MV-4-11 (cell line): ENCODE measurements at places on chromosomes 16 and 17.

DNA sequence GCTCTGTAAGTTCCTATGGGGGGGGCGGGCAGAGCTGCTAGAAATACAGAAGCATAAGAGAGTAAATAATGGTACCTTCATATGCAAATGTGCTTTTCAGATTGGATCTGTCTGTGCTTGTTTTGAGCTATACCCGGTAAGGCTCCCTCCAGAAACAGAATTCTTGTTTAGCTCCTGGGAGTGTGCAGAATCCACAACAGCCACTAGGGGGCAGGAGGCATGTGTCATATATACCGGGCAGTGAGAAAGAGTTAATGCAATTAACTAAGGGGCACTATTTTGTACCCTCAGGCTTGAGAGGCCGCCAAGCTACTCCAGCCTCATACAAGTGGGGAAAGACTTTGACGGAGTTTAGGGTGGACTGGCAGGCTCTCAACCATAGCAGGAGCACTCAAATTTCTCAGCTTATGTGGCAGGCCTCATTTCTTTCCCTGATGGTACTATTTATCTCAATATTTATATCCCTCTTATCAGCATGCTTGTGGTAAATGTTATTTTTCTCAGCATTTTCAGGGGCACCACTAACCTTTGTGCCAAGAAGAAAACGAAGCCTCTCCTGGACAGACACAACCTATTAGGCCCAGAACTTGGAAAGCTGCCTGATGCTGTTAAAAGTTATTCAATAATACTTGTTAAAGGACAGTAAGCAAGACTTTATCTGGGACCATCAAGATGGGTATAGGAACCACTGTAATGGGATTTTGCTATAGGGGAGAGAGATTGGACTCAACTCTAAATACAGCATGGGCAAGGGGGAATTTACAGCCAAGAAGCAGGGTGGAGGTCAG is 10.7 kb upstream of the CENPV start:
- peak; percentile 48 for DNase-seq

- no peak for DNase-seq
Observed at GRCh38 chr16:57301126-57301817, 16.8 kb upstream of the PLLP start.

- peak; percentile 84 for DNase-seq
Observed at GRCh38 chr16:68257906-68258800, 6.2 kb upstream of the SLC7A6 start.

DNA sequence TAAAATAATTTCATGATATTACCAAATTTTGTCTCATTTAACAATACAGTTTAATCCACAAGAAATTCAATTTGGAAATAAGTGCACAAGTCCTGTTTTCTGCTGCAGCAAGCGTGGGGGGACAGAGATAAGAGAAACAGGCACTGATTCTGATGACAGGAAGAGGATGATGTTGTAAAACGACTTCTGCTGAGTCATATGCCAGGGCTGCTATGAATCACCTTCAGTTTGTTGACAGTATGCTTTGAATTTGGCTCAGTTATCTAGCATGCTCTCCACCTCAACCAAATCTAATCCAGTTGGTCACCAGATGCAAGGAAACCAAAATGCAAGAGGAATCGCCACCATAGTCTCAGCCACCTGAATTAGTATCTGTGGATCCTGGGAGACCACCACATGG is 244.1 kb upstream of the MON1B start:
- peak; percentile 2 for DNase-seq

GRCh38 chr16:82623241-82623640 is 3.5 kb upstream of the CDH13 start:
- DNase-seq, result no peak

- peak; percentile 59 for DNase-seq
Observed at GRCh38 chr17:410543-411401, 58.2 kb upstream of the RPH3AL start.

- DNase-seq, result no peak
Observed at GRCh38 chr16:11291091-11291703, 10.1 kb upstream of the PRM1 start.

DNA sequence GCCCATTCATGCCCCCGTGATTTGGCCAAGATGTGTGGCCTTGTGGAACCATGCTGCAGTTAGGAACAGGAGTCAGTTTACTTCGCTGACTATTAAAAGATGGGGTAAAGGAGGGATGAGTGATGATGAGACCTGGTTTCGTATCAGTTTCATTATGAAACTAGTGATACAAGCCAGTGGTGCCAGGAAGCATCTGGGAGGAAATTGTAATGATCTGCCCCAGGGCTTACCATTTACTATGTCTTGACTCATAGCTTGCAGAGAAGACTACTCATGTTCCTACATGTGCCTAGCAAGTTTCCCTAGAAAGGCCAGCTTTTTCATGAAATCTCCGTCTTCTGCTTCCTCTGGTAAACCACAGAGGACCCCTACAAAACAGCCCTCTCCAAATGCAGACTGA is 23.2 kb downstream of the CDH3 start:
- peak; percentile 95 for DNase-seq

DNA sequence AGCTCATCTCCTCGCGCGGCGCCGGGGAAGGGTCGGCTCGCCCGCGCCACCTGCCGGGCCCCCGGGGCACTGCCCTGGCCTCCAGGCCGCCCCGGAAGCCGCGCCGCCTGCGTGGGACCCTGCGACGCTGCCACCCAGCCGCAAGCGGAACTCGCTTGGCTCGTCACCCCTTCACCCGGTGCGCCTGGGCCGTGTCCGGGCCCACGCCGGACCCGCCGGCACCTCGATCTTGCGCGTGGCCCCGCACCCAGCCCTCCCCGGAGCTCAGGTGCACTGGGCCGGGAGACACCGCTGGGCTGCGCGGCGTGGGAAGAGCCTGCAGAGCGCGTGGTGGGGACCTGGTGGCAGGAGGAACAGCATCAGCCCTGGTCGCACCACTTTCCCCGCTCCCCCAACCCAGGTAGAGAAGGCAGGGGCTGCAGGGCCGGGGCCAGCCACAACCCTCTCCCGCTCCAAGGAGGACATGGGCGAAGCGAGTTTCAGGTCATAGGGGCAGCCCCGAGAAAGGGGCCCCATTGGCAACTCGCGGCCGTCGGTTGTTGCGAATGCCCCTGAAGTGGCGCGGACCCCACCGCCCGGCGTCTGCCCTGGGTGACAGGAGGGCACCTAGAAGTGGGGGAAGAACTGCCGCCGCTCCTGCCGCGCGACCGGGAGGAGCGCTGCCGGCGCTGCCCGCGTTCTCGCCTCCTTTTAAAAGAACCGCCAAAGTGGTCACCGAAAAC is 363 bp upstream of the MIF4GD start:
- DNase-seq, result peak; percentile 73

DNA sequence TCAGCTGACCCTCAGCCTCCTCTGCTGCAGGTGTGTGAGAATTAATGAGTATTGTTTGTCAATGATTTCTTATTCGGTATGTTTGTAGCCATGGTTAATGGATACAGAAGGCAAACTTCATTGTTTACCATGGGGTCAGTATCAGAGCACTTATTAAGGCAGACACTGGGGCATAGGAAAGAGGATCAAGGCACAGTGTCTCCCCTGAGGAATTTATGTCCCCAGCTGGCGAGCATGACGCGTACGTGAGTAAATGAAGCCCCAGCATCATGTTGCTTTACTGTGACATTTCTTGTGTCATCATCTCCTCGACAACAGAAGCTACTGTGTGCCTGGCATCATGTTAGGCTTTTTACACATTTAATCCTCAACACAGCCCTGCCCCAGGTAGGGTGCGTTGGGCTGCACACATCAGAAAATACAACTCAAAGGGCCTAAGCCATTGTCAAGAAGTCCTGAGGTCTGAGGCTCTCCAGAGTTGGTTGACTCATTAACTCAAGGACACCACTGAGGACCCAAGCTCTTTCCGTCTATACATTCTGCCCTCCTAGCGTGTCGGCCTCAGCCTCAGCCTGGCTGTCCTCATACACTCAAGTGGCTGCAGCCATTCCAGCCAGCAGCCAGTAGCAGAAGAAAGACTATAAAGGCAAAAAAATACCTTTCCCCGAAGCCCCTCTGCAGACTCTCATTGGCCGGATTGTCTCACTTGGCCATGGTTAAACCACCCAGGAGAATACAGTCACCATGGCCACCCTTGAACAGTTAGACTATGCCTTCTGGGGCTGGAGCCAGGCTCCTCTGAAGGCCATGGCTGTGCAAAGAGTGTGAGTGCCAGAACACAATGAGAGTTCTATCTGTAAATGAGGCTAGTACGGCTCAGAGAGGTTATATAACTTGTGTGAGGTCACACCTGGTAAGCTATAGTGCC is 13.9 kb upstream of the ZCCHC14 start:
- no peak for DNase-seq

DNA sequence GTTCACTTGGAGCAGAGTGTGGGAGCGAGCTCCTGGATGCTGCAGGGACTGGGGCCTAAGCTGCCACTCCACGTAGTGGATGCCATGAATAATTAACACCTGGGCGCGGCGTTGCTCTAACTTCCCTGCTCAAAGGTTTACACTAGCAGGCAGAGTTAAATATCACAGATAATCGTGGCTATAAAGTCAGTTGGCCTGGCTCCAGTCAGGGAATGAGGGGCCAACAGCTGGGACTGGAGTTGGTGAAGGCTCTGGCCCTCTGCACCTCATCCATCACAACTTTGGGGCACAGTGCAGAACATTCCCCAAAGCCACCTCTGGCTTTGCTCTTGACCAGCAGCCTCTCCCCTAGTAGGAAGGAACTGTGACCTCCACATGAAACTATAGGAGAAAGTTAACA is 10.9 kb downstream of the HOXB4 start:
- no peak for DNase-seq

DNA sequence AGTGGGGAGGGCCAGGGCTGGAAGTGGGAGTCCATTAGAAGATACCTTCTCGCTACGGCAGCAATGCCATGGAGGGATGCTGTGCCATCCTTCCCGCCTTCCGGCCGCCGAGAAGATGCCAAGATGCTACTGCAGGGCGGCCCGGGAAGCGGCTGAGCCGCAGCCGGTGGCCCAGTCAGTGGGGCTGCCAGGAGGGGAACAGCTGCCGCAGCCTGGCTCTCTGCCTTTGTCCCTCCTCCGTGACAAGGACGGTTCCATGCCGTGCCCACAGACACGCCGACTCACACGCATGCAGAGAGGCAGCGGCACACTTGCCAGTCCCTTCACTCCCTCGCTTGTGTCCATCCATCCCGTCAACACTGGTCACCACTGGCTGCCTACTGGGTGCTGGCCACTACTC is 20.2 kb upstream of the NCBP3 start:
- no peak for DNase-seq

DNA sequence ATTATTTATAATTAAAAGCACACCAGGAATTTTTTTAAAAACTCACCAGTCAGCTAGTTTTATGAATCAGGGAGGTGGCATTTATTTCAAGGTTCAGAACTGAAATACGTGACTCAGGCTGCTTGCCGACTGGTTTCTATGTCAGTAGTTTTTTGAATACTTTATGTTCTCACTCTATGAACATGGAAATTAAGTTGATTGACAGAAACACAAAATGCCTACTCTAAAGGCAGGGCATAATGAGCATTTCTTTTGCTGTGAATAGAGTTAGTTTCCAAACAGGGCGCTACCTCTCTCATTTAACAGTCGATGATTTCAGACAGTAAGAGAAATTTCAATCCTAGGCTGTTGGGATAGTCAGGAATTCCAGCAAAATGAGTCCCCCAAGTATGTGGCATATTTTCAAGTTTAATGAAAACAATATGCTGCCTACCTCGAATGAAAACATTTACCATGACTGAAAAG is 6.7 kb downstream of the HS3ST3B1 start:
- no peak for DNase-seq

GRCh38 chr17:82936768-82937171 is 96.9 kb upstream of the ZNF750 start:
- no peak for DNase-seq

GRCh38 chr16:4525634-4526277 is 12.8 kb downstream of the CDIP1 start:
- DNase-seq, result no peak

GRCh38 chr17:78912082-78912481 is 9.1 kb upstream of the CEP295NL start:
- DNase-seq, result peak; percentile 62

GRCh38 chr16:11101695-11102522 is 154.1 kb downstream of the SOCS1 start:
- no peak for DNase-seq

DNA sequence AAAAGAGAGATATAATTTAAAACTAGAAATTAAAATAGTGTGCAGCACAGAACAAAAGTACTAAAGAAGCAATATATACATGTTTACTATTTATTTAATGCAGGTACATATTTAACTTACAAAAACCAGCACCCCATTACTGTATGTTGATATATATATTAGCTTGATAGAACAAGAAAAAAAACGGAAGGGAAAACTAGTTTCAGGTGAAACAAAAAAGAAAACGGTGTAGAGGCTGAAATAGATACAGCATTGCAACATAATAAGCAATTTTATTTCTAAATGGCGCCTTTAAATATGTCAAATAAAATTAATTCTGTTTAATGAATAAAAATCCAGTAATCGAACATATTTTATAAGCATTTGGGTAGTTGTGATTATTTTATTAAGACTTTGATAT is 3.9 kb downstream of the HNF1B start:
- DNase-seq, result no peak

GRCh38 chr17:58265902-58266875 is 14.5 kb downstream of the MPO start:
- DNase-seq, result no peak

DNA sequence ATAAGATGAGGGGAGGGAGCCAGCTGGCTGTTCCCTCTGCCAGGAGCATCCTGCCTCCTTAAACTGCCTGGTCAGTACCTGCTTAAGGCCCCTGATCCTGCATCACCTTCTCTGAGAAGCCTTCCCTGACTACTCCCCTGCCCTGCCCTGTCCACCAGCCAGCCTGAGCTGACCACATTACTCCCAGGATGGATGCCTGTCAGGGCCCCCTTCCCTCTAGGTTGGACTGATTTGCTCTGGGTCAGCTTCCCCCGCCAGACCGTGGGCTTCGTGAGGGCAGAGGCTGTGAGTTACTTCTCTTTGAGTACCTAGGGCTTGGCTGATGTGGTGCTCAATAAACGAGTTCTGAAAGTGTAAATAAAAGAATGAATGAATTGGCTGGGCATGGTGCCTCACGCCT is 63.3 kb downstream of the WSB1 start:
- no peak for DNase-seq

- DNase-seq, result peak; percentile 55
Observed at GRCh38 chr17:51128076-51128475, 7.4 kb upstream of the SPAG9 start.

DNA sequence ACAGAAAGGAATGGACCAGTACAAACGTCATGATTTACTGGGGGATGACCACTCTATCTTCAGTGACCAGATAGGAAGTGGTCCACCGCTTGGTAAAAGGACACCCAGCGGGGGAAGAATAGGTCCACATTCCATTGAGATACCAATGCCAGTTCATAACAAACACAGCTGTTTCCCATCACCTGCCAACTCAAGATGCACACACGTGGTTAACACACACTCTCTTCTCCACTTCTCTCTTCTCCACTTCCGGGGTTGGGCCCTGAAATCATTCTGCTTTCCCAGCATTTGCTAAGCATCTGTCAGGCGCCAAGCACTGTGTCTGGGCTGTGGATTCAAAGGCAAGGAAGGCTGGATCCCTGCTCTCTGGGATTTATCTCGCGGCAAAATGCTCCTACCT is 175.5 kb downstream of the SLC39A11 start:
- DNase-seq, result peak; percentile 33

DNA sequence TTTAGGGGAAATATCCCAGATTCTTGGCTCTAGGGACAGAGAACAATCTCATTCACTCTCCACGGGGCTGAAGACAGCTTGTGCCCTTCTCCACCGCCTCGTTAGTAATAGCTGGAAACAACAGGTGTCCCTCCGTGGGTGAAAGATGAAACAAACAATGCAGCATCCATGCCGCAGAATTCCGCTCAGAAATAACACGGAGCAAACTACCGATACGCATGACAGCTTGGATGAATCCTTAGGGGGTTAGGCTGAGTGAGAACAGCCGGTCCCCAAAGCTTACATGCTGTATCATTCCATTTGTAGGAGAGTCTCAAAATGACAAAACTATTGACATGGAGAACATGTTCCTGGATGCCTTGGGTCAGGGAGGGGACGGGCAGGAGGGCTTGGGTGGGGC is 29.4 kb upstream of the CACNG1 start:
- DNase-seq, result no peak
